ENCODE measurements at places on chromosomes 2 and 18. TPM values are rescaled to one million over a fixed set of nuclear protein-coding genes. Genes with fewer than 3 reads are reported as not detected.

DNA sequence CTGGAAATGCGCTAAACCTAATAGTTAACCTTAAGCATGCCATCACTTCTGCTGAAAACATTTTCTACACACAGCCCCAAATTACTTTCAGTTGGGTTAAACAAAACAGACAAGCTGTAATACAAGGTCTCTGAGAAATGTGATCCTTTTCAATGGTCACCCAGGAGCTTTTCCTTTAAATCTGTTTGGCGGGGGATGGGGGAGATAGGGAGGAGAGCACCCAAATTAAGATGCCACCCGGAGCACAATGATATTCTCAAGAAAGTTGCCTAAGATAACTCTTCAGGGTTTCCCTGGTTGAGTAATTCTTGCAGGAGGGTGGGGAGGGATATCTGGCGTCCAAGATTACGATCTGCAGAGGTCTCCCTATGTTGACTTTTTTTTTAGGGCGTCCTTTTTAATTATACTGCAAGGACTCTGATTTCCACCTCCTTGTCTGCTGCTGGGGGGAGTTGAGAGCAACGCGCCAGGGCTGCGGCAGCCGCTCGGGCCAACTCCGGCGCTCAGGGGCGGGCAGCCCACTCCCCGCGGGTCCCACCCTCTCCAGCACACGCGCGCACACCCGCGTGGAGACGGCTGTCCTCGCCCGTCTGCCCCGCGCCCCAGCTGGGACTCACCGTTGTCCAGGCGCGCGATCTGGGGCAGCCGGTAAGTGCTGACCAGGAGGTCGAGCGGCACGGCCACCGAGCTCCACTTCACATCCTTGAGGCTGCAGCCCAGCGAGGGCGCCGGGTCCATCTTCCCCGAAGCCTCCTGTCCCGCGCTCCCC is 807 bp downstream of the GAREM1 start:
- peak; percentile 74 for DNase-seq

DNA sequence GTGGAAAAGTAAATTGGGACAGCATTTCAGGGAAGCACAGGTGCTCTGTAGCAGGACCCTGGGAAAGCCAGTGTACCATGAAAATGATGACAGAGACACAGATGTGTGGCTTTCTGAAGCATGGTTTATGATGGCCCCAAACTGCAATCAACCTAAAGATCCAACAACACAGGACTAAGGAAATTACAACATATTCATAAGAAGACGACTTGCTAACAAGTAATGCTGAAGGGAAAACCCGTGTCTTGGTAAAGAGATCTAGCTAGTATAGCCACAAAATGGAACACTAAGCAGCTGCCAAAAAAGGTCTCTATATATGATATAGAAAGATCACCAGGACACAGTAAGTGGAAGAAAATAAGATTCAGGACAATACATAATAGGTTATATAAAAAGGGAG is 53.2 kb downstream of the UXS1 start:
- no peak for DNase-seq

DNA sequence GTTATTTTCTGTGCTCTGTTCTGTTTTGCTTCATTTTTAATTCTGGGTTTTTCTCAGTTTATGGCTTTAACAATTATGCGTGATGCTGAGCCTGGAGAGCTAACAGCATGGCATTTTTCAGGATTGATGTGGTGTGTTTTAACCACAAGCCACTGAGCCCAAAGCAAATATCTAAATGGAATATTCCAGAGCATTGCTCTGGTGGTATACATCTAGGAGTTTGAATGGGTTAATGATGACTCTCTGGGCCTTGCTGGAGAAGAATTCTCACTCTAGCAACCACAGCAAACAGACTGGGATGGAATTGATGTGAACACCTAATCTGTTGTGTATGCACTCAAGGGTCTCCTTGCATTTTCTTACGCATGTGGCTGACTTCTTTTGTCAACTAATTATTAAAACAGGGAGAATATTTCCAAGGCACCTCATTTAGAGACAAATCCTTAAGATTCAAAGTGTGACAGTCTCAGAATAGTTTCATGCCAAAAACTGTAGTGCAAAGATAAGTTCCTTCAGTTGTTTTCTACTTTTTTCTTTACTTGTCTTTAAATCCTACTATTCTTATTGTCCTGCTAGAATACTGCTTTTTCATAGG is 164.0 kb downstream of the DTNA start:
- DNase-seq: no peak

GRCh38 chr2:72191441-72191840 is 43.8 kb upstream of the CYP26B1 start:
- no peak for DNase-seq

DNA sequence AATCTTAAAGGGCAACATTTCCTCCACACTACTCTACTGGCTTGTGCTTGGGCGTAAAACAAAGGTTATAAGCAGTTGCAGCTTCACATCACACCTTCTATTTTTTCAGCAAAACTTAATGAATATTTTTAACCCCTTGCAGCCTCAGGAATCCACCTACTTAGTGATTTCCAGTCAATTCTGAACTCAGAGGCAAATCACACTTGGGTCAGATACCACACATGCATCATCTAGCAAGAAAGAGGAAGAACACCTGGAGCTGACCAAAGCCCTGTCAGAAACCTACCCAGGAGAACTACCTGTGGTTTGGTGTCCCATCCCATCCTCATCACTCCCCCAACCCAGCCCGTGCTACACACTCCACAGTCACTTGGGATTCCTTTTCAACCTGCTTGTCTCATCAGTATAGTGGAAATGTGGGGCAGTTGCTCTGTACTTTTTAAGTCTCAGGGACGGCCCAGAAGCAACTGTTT is 25.5 kb downstream of the PIAS2 start:
- no peak for DNase-seq

- no peak for DNase-seq
Observed at GRCh38 chr2:144349674-144350073, 170.2 kb downstream of the ZEB2 start.

IL1F10 gene
- total RNA-seq: 0.80 TPM

DNA sequence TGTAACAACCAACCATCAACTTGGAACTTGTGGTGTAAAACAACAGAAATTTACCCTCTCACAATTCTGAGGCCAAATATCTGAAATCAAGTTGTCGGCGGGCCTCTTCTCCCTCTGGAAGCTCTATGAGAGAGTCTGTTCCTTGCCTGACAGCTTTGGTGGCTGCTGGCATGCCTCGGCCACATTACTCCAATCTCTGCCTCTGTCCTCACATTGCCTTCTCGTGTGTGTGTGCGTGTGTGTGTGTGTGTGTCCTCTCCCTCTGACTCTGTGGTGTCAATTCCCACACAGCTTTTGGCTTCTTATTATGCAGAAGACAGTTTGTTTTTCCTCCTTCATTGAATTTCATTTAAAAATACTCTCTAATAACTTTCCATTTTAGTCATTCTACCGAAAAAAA is 50.4 kb downstream of the ZDBF2 start:
- no peak for DNase-seq

DNA sequence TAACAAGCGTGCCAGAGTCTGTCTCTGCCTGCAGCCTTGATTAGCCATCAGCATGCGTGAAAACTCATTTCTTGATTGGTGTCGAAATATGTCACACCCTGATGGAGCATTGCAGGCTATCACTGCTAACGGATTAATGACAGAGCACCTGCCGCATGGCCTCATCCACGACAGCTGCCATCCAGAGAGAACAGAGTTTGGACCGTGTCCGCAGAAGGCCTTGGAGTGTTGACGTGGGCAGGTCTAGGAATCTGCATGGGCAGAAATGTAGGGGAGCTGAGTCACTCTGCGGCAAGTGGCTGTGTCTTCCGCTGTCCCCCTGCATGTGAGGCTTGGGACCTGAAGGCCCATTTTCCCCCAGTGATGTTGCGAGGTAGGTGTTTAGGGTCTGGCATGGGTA is 43.0 kb downstream of the KLHL29 start:
- no peak for DNase-seq

GRCh38 chr2:33213244-33213643 is 263.2 kb upstream of the RASGRP3 start:
- DNase-seq: no peak

ANKRD30BL gene
- total RNA-seq: not detected

DNA sequence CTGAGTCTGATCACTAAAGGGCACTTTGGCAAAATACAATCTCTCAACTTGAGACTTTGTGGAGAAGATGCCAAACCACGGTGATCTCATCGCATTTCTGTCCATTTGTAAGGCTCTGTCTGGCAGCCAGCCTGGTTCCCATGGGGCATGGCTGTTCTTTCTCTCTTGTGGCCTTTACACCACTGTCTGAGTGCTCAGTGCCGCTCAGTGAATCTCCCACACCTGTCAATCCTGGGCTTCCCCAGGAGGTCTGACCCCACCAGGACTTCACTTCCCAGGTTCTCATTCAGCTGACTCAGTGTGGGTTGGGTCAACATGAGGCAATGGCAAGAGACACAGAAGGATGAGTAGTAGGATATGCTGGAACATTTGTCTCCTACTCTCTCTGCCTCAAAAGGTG is 96.8 kb upstream of the TRIB2 start:
- no peak for DNase-seq

DNA sequence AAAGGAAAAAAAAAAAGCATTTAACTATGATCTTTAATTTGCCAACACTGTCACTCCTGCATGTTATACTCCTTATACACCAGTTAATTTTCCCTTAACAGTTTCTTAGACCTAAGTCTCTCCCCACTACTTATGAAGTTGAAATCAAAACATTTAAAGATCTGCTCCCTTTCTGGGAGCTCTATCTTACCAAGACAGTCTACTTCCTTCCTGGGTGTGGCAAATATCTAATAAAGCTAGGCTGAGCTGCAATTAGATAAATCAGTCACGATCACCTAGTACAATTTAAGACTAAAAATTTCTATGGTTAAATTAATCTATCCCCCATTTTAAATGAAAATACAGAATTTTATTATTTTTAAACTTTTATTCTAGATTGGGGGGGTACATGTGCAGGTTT is 33.4 kb downstream of the PUM2 start:
- no peak for DNase-seq

- DNase-seq: no peak
Observed at GRCh38 chr2:157264099-157264498, 6.6 kb downstream of the GALNT5 start.

DNA sequence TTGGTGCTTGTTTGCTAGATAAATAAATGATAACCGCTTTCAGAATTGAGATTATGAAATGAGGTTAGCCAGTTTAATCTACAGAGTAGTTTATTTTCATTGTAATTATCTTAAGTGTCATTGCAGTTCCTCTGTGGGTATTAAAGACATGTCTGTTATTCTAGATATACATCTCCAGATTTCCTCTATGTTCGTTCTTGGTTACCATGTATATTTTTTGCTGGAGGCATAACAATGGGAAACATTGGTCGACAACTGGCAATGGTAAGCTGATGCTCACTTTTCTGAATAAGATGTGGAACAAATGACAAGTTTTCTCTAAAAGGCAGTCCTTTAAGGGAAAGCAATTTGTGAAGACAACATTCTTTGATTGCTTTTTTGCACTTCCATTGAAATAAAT is 18.7 kb downstream of the INSIG2 start:
- DNase-seq: no peak

FAP gene
- total RNA-seq: 3.1 TPM

DNA sequence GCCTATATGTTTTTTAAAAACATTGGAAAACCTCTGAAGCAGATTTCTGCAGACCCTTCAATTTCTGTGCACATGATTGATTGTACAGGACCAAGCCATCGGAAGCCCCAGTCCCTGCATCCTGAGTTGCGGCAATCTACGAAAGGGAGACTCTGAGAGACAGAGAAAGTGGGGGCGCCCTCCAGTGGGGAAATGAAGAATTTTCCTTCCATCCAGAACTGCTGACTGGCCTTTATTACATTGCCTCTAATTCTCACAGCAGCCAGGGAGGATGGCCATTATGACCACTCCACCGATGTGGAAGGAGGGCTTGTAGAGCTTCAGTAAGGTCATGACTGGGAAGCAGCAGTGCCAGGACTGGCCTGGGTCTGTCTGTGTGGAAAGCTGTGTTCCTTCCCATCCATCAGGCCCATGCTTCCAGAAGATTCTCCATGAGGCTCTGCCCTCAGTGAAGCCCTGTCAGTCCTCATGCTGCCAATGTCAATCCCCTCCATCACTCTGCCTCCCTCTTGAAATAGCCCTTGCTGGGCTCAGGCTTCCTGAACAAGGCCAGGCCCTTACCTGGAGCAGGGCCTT is 20.0 kb upstream of the RESP18 start:
- peak; percentile 67 for DNase-seq

DNA sequence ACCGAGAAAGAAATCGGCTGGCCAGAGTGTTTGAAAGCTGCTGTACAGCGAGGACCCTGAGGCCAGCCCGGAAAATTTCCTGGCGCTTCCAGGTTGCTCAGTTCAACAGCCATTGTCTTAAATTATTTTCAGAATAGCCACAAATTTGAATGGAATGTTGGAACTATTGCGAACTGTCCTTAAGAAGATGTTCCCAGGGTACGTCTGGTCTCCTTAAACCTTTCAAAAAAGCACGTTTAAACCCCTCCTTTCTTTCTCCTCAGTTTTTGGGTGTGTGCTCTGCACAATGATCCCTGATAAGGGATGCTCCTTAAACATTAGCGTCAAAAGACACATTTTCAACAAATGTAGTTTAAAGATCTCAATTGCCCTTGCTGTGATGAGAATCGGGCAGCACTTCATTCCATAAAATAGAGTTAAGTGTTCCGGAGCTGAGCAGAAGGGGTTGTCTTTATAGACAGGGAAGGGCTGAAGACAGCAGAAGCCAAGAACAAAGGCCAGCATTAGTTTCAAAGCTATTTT is 14.5 kb upstream of the LPIN2 start:
- no peak for DNase-seq

GPBAR1 gene
- total RNA-seq: 0.98 TPM

GRCh38 chr2:3326871-3327270 is 50.7 kb downstream of the EIPR1 start:
- no peak for DNase-seq

DNA sequence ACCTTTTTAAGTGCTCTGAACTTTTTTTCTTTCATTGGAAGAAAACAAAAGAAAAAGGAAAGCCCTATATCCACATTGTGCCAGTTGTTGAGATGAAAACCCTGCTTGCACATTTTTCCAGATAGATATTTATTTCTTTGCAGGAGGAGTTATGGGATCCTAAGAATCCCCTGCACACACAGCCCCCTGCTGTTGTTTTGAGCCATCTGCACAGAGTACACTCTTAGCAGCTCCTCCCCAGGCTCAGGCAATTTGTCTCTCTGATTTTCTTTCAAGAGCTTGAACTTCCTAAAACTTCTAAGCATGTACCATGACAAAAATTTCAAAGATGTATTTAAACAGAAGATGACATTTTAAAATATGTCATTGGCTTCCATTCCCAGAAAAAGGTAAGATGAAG is 436.9 kb downstream of the METTL4 start:
- no peak for DNase-seq

SPR gene
- 14.1 TPM for total RNA-seq

- DNase-seq: no peak
Observed at GRCh38 chr2:177542396-177542795, 149.8 kb downstream of the AGPS start.

DNA sequence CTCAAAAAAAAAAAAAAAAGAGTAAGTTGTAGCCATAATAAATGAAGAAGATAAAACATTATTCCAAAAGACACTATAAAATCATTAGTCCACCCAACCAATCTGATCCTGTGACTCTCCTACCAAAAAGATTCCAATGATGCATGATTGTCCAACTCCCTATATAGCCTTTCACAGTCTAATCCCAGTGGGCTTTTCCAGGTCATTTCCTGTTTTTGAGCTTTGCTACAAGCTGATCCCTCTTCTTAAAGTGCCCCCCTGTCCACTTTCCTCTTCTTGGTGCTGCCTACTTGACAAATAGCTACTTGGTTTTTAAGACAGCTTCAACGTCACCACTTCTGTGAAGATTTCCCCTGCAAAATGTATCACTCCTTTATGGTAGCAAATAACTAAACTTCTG is 88.4 kb downstream of the SEMA4F start:
- DNase-seq: no peak

GRCh38 chr18:1292167-1292566 is 387.5 kb downstream of the ADCYAP1 start:
- no peak for DNase-seq

HTR2B gene
- total RNA-seq: not detected

GALR1 gene
- total RNA-seq: not detected

RGPD4 gene
- 0.08 TPM for total RNA-seq

Data from suprapubic skin (tissue), 4 donors.